Frontal cortex (tissue), 4 donors: ENCODE measurements at places on chromosomes 7 and 10. TPM values are rescaled to one million over a fixed set of nuclear protein-coding genes. Genes with fewer than 3 reads are reported as not detected.

Gene LAMB4
- 0.82 TPM for total RNA-seq

Gene CYP3A7
- total RNA-seq: not detected

Gene RSU1
- 33.0 TPM for total RNA-seq

Gene ERVW-1
- not detected for total RNA-seq

Gene MAGI2
- 136 TPM for total RNA-seq

Gene PPP2R2D
- total RNA-seq: 53.4 TPM

Gene RNF32
- total RNA-seq: 1.2 TPM

Gene FOXI2
- total RNA-seq: not detected

Gene OR13A1
- total RNA-seq: under 0.01 TPM

Gene CEP55
- total RNA-seq: 2.4 TPM

Gene SYT15
- total RNA-seq: 0.82 TPM

Gene PPP1R3C
- 37.9 TPM for total RNA-seq

Gene TSPAN33
- 4.1 TPM for total RNA-seq

Gene TMEM130
- 4.9 TPM for total RNA-seq

Gene MPP7
- total RNA-seq: 3.7 TPM

Gene TRIM50
- total RNA-seq: not detected

Gene IDI2
- total RNA-seq: not detected

Gene HKDC1
- 0.41 TPM for total RNA-seq

Gene NRF1
- total RNA-seq: 19.2 TPM

Gene SLC29A4
- 14.7 TPM for total RNA-seq

Gene AKR1E2
- total RNA-seq: 74.2 TPM

Gene PAPOLB
- 0.82 TPM for total RNA-seq
